ENCODE measurements at places on chromosomes 1 and 21.
A peak's percentile ranks its signal among the peaks of the same experiment; 100 is the strongest.

DNA sequence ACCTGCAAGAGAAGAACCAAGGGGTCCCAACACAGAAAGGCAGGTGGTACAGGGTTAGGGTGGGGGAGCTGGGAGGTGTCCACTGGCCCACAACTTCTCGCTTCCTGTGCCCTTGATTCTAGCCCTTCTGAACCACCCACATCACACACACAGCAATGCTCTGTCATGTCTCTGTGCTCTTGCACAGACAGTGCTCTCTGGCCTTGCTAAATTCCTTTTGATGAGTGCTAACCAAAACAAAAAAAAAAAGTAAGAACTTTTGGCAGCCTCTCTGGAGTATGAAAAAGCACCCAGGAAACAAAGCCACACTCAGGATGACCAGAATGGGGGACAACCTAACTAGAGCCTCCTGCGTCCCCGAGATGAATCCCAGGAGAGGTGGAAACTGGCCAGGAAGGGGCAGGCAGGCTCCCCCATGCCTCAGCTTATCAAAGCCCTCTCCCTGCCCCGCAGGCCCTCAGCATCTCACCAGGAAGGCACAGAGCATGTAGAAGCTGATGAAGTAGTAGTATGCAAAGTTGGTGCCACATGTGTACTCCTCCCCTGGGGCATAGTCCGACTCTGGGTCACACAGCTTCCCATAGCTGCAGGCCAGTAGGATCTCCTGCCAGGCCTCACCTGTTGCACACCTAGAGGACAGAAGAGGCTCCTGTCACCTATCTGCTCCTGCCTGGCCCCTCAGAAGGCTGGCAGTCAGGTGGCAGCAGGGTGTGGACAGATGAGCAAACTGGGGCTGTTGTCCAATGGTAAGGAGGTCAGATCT lies 27.2 kb upstream of the KIF21B start:
- no peak for DNase-seq

DNA sequence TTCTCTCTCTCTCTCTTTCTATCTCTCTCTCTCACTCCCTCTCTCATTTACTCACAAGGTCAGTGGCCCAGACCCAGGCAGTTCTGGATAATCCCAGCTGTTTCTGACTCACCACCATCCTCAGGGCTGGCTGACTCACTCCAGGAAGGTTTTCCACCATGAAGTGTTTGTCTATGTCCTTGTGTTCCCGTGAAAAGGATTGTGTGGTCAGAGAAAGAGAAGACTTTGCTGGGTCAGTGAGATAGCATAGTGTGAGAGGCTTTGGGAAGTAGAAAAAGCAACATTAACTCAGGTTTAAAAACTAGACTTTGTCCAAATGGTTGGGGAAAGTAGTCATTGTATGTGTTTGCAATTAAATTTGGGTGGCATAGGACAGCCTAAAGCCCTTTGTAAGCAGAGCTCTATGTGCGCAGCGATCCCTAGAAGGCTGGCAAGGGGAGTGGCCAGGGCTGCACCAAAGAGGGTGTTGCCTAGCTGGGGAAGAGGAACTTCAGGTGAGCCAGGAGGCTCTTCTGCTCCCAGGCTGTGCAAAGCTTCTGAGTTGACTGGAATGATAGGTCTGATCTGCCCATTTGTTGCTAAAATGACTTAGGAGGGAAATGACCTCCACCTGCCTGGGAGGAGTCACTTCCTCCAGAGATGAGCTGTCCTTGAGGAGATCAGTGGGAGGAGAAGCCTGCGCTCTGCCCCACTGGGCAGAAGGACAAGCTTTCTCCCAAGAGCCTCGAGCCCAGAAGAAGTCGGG lies 4.9 kb upstream of the CAPN2 start:
- DNase-seq = no peak

DNA sequence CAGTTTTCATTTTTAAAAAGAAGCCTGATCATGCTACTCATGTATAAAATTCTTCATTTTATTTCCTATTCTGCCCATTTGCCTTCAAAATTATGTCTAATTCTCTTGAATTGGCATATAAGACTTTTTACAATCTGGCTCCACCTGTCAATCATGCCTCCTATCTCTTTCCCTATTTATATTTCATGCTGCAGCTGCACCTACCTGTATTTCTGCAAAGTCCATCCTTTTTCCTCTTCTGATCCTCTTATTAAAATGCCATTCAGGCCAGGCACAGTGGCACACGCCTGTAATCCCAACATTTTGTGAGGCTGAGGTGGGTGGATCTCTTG lies 30.6 kb upstream of the UAP1 start:
- no peak for DNase-seq

DNA sequence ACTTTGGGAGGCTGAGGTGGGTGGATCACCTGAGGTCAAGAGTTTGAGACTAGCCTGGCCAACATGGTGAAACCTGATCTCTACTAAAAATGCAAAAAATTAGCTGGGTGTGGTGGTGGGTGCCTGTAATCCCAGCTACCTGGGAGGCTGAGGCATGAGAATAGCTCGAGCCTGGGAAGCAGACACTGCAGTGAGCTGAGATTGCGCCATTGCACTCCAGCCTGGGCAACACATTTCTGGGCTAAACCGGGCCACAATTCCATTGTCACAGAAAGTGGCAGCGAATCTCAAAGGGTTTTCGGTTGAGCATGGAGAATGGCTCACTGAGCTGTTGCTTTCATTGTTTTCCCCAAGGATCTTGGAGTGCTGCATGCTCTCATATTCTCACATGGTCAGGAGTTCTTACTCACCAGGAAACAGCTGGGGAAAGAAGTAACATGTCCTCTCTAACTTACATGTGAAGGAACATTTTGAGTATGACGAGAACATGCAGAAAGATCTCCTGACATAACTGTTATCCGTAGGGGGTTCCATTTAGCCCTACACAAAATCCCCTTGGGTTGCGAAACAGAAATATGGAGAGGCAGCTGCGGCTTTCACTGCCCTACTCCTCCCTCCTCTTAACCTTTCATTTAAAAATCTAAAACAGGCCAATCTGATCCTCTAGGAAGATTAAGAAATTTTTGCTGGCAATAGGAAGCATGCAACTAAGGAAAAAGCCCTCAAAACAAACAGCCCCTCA lies 341.1 kb downstream of the PCP4 start:
- DNase-seq = no peak

- DNase-seq = peak; percentile 58
Observed at GRCh38 chr1:87331365-87332241, 2.9 kb downstream of the LMO4 start.

- DNase-seq = no peak
Observed at GRCh38 chr21:14968821-14969220, 96.0 kb downstream of the NRIP1 start.

Data from stimulated activated CD4-positive, alpha-beta T cell treated with anti-CD3 and anti-CD28 coated beads, Interleukin-2, amount 100 ng/mL, for 24 hours (primary cell).